ENCODE measurements at places on chromosomes 13 and 19. TPM values are rescaled to one million over a fixed set of nuclear protein-coding genes. Genes with fewer than 3 reads are reported as not detected.

GRCh38 chr13:59318320-59318930 is 845.3 kb downstream of the DIAPH3 start:
- peak; percentile 54 for DNase-seq
- H3K4me3 ChIP-seq: no peak overlapping the region
- no peaks in the 10 kb centered on the region for H3K27me3 ChIP-seq
- no peaks in the 10 kb centered on the region for H3K36me3 ChIP-seq
- no peak overlapping the region for H3K27ac ChIP-seq
- H3K4me1 ChIP-seq: no peaks in the 10 kb centered on the region

GRCh38 chr19:1851654-1852580 is 3.6 kb upstream of the REXO1 start:
- no peaks in the 10 kb centered on the region for H3K27me3 ChIP-seq
- H3K4me3 ChIP-seq: no peak overlapping the region
- peaks cover 54% of the 10 kb centered on the region for H3K4me1 ChIP-seq
- H3K27ac ChIP-seq: no peak overlapping the region
- no peaks in the 10 kb centered on the region for H3K36me3 ChIP-seq

GRCh38 chr19:30407068-30407709 is 35.0 kb downstream of the ZNF536 start:
- H3K4me3 ChIP-seq: no peak overlapping the region
- H3K36me3 ChIP-seq: no peaks in the 10 kb centered on the region
- H3K27me3 ChIP-seq: no peaks in the 10 kb centered on the region
- no peak for DNase-seq
- no peaks in the 10 kb centered on the region for H3K4me1 ChIP-seq
- H3K27ac ChIP-seq: no peak overlapping the region

GRCh38 chr13:71039440-71039839 is 827.6 kb downstream of the DACH1 start:
- H3K27ac ChIP-seq: no peak overlapping the region
- H3K4me1 ChIP-seq: no peaks in the 10 kb centered on the region
- no peaks in the 10 kb centered on the region for H3K27me3 ChIP-seq
- no peak overlapping the region for H3K4me3 ChIP-seq
- no peak for DNase-seq
- H3K36me3 ChIP-seq: no peaks in the 10 kb centered on the region

GRCh38 chr13:60411464-60411863 is 14.4 kb downstream of the TDRD3 start:
- H3K27ac ChIP-seq: peak overlapping the region; percentile 32
- no peaks in the 10 kb centered on the region for H3K36me3 ChIP-seq

- H3K27ac ChIP-seq: no peak overlapping the region
- no peak for DNase-seq
- no peaks in the 10 kb centered on the region for H3K36me3 ChIP-seq
- no peaks in the 10 kb centered on the region for H3K27me3 ChIP-seq
- no peaks in the 10 kb centered on the region for H3K4me1 ChIP-seq
These were observed 7.5 kb upstream of the SBNO2 start for GRCh38 chr19:1181606-1182005.

GRCh38 chr13:32314271-32315237 is 609 bp downstream of the ZAR1L start:
- no peaks in the 10 kb centered on the region for H3K4me1 ChIP-seq
- DNase-seq: peak; percentile 43
- H3K36me3 ChIP-seq: no peaks in the 10 kb centered on the region
- no peak overlapping the region for H3K4me3 ChIP-seq
- H3K27ac ChIP-seq: peak overlapping the region; percentile 35

- H3K36me3 ChIP-seq: no peaks in the 10 kb centered on the region
- H3K27ac ChIP-seq: peak overlapping the region; percentile 81
- H3K4me3 ChIP-seq: no peak overlapping the region
- peaks cover 18% of the 10 kb centered on the region for H3K4me1 ChIP-seq
- H3K27me3 ChIP-seq: no peaks in the 10 kb centered on the region
These were observed 96.2 kb upstream of the RFC3 start for GRCh38 chr13:33721724-33722123.

DNA sequence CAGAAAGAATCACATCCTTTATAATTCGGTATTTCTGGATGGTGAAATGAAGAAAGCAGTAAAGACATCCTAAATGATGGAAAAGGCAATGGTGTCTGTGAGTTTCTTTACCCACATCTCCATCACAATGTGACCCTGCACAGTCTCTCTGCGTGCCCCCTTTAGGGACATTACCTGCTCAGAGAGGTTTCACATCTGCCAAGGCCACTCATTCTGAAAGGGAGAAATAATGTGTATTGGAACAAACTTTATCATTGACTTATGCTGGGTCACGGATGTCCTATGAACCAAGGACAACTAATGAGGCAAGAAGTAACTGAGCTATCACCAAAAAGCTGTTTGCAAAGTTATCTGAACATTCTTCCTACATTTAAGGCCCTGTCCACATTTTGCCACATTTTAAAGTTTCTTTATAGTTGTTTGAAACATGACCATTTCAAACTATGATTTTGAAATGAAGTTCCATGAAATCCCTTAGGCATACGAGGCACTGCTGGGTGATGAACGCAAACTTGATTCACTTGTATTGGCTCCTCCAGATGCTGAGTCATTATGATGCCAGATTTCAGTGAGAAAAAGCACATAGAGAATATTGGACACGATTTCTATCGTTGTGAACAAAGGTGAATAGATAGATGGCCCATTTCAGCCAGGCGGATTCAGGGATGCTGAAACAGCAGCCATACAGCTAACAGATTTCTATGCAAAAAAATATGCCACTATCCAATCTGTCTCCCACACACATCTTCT is 63.5 kb upstream of the HMGB1 start:
- no peaks in the 10 kb centered on the region for H3K36me3 ChIP-seq
- no peaks in the 10 kb centered on the region for H3K27me3 ChIP-seq
- no peak for DNase-seq
- no peak overlapping the region for H3K4me3 ChIP-seq
- no peak overlapping the region for H3K27ac ChIP-seq
- no peaks in the 10 kb centered on the region for H3K4me1 ChIP-seq

- H3K4me3 ChIP-seq: no peak overlapping the region
- DNase-seq: no peak
- no peak overlapping the region for H3K27ac ChIP-seq
- H3K4me1 ChIP-seq: no peaks in the 10 kb centered on the region
- H3K27me3 ChIP-seq: no peaks in the 10 kb centered on the region
These were observed 38.2 kb downstream of the PDCD5 start for GRCh38 chr19:32619051-32619685.

GRCh38 chr13:77724092-77724491 is 26.6 kb downstream of the SLAIN1 start:
- H3K4me1 ChIP-seq: no peaks in the 10 kb centered on the region
- no peak overlapping the region for H3K27ac ChIP-seq
- no peak overlapping the region for H3K4me3 ChIP-seq
- no peak for DNase-seq
- no peaks in the 10 kb centered on the region for H3K27me3 ChIP-seq
- H3K36me3 ChIP-seq: no peaks in the 10 kb centered on the region

DNA sequence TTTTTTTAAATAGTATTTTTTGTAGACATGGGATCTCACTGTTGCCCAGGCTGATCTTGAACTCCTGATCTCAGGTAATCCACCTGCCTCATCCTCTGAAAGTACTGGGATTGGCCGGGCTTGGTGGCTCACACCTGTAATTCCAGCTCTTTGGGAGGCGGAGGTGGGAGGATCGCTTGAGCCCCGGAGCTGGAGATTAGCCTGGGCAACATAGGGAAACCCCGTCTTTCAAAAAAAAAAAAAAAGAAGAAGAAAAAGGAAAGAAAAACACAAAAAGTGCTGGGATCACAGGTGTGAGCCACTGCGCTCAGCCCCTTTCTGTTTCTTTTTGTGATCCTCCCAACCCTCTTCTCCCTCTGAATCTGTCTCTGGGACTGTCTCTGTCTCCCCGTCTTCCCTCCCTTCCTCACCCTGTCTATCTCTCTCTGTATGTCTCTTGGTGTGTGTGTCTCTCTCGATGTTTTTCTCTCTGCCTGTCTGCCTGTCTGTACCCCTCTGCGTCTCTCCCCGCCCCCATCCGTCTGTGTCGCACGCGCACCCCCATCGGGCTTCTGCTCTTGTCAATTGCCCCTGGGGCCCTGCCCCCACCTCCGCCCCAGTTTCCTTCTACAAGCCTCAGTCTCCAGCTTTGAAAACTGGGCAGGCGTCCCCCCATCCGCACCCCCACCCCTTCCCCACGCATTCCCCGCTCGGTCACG is 540 bp upstream of the ZFP36 start:
- no peaks in the 10 kb centered on the region for H3K36me3 ChIP-seq
- no peak for DNase-seq
- peaks cover 36% of the 10 kb centered on the region for H3K4me1 ChIP-seq
- no peaks in the 10 kb centered on the region for H3K27me3 ChIP-seq
- peak overlapping the region; percentile 92 for H3K27ac ChIP-seq

DNA sequence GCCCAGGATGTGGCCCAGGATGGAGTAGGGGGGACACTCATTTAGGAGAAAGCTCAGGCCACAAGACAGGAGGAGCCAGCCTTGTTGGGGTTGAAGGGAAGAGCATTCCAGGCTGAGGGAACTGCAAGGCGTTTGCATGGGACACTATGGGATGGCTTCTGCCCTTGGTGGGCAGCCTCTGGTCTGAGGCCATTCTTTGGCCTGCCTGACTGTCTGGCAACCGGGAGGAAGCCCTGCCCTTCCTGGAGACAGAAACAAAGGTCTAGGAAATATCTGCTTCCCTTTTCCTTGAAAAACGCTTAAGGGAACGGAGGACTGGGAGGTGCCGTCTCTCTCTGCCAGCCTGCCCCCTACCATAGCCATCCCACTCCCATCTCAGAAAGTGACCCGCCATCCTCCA is 2.8 kb upstream of the ICAM1 start:
- H3K27me3 ChIP-seq: no peaks in the 10 kb centered on the region
- peaks cover 5% of the 10 kb centered on the region for H3K4me1 ChIP-seq
- H3K27ac ChIP-seq: peak overlapping the region; percentile 44

DNA sequence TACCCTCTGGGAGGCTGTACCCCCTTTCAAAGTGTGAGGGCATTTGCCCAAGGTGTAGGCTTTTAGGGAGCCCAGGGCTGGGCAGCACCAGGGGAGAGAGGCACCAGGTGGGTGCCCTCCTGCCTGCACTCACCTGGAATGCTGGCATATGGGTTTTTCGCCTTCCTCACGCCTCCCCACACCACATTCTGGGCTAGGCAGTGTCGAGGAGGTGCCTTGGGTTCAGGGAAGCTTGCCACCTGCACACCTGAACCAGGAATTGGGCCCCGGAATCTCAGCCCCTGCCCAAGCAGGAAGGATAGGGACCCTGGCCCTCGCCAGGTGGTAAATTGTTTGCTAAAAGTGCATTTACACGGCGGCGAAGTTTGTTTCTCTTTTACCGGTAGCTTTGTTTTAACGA is 5.1 kb upstream of the TSHZ3 start:
- no peaks in the 10 kb centered on the region for H3K36me3 ChIP-seq
- H3K27me3 ChIP-seq: peaks cover 28% of the 10 kb centered on the region
- H3K4me3 ChIP-seq: no peak overlapping the region
- H3K4me1 ChIP-seq: no peaks in the 10 kb centered on the region

Gene FXYD1
- 3.3 TPM for total RNA-seq

Gene IL11
- total RNA-seq: not detected

Gene CFD
- total RNA-seq: 28.1 TPM

Gene SLC25A41
- total RNA-seq: not detected

Gene SLC7A10
- total RNA-seq: 2.8 TPM

Gene ZNF554
- total RNA-seq: 5.3 TPM

Gene CDADC1
- 17.9 TPM for total RNA-seq

Gene ZNF256
- total RNA-seq: 5.2 TPM

All from adrenal gland (tissue), 19 donors.